DMS79 (cell line): ENCODE measurements at places on chromosomes 2 and 18.

DNA sequence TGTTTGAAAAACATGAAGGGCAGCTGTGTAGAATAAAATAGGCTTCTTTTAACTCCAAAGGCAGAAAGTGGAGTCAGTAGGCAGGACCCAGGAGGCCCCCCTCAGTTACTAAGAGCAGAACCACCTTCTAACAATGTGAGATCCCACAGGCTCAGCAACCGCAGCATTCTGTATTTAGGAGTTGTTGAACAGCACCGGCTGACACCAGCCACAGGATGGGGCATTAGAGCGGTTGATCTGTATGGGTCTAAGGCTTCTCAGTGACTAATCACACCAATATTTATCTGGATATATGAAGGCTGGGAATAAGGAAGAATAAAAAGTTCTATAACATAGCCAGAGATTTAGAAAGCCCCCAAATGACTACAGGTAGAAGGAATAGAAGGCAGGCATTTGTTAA lies 51.7 kb downstream of the MYO5B start:
- no peak for DNase-seq

DNA sequence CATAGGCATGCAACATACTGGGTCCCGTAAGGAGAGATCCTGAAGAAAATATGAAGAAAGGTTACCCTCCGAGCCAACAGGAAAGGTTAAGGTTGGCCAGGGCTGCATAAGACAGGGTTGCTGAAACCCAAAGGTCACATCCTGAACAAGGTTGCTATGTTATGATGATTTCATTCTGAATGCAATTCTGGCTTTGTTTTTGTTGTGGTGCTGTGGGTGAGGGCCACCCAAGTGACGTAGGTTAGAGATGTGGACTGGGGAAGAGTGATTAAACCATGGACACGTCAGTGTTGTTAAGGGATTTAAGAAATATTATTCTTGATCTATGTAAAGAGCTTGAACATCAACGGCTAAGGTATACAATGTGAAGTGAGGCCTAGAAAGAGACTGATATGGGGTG lies 60.0 kb downstream of the ZEB2 start:
- no peak for DNase-seq

DNA sequence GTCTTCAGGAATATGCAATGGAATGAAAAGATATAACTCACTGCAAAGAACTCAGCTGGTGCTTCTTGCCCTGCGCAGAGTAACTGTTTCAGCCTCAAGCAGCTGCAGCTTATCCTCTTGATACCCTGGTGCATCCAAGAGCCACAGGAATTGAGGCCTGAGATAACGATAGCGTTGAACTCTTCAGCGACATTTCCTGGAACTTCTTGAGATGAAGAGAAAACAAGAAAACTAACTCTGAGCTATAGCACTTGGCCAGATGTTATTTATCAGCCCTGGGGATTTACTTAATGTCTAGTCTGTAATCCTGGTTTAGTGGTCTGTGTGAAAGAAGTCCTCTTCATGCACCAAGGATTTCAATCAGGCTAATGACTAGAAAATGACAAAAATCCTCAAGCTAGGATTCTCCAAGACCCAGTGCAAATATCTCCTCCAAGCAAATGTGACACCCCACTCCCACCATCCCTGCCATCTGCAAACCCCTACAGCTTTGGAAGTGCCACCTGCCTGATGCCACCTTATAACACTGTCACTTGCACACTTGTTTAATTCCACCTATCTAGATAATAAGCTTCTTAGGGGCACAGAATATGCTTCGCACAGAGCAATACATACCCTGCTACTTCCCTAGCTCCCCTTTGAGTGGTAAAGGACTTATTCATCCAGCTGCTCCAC lies 40.6 kb downstream of the EHD3 start:
- DNase-seq, result no peak

GRCh38 chr2:8544171-8544785 lies 137.6 kb upstream of the ID2 start:
- no peak for DNase-seq

DNA sequence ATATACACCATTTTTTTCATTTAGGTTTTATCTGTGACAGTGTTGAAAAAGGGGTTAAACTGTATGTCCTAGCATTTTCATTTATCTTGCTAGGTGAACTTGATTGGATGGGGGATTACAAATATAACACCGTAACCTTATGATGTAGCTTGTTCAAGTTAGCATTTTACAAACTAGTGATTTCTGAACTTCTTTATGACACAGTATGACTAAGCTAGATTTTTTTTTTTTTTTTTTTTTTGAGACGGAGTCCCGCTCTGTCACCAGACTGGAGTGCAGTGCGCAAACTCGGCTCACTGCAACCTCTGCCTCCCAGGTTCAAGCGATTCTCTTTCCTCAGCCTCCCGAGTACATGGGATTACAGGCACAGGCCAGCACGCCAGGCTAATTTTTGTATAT lies 47.1 kb downstream of the KCMF1 start:
- no peak for DNase-seq

DNA sequence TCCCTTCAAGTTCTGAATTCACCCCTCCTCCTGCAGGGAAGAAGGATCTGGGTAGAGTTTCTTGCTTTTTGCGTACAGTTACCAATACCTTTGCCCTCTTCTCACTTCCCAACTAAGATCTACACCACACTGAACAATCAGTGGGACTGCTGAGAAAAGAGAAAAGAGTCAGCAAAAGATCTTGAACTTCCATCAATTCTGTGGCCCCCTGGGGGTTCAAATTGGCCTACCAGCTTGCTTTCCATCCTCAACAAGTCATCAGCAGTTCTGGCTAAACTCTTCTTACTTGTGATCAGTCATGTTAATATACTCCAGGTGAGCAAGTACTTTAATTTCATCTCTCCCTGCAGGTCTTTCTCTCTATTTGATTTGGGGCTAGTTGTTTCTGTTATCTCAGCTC lies 739.3 kb upstream of the LRRTM4 start:
- DNase-seq, result no peak

GRCh38 chr2:70714141-70714905 lies 53.7 kb downstream of the ADD2 start:
- DNase-seq, result no peak

DNA sequence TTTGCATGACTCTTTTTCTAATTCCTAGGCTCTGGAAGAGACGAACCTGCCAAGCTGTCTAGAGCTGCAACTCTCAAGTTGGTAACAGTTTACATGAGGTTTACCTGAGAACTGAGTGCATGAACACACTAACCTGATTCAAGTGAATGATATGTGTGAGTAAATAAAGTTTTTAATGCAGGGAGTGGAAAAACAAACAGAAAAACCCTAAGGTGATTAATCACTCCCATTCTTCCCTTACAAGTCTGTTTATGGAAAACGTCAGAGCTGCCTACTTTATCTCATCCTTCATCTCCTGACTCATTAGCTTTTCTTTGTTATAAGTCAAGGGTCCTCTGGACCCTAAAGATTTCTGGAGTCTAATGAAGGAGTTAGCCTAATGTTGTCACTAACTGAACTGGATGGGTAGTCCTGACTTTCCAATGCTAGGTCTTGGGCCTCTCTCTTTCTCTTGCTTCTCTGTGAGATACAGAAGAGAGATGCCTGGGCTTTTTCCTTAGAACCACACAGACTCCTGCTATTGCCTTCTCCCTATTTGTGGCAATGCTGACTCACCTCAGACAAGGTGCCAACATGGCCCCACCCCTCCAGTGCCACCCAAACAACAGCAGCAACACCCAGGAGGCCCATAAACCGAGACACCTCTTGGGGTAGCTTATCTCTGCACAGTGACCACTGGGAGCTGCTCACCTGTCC lies 952.4 kb downstream of the EPHA4 start:
- DNase-seq, result peak; percentile 29

DNA sequence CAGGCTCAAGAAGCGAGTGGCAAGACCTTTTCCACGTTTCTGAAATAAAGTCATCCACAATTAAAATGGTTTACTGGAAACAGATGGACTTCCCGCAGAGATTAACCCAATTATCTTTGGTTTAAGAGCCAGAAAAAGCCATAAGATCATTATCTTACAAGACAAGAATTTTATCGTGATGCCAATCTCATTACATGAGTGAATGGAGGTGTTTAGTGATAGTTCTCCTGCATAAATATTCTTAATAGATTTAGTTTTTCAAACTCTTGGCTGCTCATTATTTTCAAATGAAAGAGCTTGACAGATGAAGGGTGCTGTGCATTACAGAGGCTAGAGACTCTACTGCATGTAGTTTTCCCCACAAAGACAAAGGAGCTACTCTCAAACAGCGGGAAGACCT lies 1028.4 kb upstream of the PIK3C3 start:
- no peak for DNase-seq

DNA sequence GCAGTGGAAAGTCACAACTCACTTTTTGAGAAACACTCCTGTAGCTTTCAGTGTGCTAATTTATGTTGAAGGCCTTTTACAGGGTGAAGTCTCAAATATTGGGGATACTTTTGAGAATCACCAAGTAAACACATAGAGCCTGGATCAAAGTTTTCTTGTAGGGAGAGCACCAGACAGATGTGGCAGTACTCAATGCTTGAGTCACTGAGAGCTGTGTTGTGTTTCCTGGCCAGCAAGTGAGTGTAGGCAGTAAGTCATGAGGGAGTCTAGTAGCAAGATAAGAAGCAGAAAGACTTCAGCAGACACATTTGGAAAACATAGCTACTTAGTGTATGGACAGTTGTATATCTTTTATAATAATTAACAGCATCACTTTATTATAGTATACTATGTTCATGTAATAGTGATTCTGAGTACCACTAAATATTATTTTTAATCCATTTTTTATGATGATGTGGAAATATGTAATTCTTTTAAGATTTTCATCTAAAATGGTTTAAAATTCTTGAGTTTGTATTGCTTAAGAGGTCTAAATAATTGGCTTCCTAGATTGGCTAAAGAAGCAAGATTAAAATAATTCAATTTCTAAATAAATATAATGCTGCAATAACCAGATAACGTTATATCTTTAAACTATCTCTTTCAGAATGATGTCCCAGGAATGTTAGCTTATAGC lies 12.8 kb downstream of the PSMD1 start:
- DNase-seq, result no peak

- DNase-seq, result no peak
Measured at GRCh38 chr2:214395040-214395439, 15.8 kb upstream of the VWC2L start.

GRCh38 chr2:108449410-108450130 lies 564 bp downstream of the GCC2 start:
- peak; percentile 47 for DNase-seq

- DNase-seq, result no peak
Measured at GRCh38 chr2:18949871-18950270, 360.5 kb upstream of the NT5C1B start.

DNA sequence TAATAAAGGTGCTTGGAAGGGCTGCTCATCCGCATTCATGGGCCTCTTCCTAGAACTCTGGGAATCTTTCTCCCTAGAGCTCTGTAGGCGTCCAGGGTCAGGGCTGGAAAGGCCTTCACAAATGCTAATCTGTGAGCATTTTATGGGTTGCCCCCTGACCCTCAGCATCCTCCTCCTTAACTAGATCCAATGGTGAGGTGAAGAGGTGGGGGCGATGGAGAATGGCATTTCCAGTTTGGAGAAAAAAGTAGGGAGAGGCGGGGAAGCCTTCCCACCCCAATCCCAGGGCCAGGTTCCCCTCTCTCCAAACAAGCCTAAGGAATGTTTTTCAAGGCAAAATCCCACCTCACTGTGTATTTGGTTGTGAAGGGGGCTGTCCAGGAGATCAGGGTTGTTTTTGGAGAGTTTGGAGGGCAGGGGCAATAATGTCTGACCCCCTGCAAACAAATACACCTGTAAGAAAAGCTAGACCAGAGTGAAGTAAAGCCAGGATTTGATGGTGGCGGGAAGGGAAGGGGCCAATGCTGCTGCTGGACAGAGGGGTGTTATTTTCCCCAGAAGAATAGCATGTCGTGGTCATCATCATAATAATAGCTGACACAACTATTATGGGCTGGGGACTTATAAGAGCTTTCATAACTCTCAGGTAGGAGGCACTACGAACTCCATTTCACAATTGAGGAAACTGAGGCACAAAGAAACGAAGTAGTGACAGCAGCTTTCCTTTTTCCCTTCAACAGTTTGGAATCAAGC lies 1.4 kb upstream of the MYCN start:
- no peak for DNase-seq

- DNase-seq, result no peak
Measured at GRCh38 chr2:43592443-43592842, 3.4 kb downstream of the THADA start.

DNA sequence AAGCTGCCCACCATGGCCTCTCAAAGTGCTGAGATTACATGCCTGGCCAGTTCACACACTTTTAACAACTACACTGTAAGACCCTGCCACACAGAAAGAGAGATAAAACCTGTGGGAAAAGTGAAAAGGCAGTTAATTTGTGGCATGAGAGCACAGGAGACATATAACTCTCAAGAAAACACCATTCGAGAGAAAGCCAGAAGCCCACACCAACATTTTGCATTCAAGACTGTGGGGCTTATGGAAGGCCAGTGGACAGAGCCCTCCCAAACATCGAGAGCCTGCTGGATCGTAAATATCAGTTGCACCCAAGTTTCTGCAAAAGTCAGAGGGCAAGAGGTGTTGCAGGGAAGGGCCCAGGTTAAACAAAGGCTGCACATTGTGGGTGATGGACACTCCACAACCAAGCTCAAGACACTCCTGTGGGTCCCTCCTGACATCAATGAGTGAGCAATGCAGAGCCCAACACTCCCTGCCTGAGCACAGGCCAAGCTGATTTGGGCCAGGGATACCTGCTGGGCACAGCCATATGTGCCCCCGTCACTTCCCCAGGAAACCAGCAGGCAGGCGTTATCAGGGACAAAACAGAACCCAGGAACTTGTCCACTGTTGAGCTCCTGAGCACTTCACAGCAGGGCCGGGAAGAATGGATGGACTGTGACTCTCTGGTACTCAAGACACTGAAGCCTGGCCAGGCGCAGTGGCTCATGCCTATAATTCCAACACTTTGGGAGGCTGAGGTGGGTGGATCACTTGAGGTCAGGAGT lies 114.4 kb downstream of the ZFP36L2 start:
- DNase-seq, result no peak

DNA sequence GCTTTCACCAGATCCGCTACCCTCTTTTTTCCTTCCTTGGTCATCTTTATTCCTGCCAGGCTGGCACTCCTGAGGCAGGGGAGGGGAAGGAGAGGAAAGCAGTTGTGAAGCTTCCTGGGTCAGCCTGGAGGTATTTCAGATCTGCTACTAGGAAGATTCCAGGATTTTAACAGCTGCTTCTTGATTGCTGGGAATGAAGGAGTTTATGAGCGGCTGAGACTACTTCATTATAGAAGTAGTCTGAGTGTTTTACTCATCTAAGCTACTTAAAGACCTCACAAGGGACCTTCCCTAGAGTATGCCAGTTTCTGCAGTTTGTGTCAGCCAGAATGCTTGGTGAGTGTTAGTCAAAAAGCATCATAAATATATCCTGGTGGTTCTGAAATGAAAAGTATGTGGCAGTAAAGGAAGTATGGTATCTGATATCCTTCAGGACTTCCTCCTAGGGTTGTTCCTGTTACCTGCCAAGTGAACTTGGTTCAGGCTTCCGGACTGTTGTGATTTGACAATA lies 1.9 kb downstream of the TANC1 start:
- peak; percentile 41 for DNase-seq

DNA sequence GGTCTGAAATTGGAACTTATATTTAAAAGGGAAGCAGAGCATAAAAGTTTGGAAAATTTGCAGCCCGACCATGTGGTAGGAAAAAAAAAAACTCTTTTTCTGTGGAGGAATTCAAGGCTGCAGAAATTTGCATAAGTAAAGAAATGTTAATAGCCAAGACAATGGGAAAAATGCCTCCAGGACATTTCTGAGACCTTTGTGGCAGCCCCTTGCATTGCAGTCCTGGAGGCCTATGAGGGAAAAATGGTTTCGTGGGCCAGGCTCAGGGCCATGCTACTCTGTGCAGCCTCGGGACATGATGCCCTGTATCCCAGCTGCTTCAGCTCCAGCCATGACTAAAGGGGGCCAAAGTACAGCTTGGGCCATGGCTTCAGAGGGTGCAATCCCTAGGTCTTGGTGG lies 71.9 kb upstream of the SLC16A14 start:
- no peak for DNase-seq

GRCh38 chr2:160392201-160392600 lies 101.4 kb downstream of the RBMS1 start:
- DNase-seq, result no peak
